ENCODE measurements at places on chromosomes 7 and 10. TPM values are rescaled to one million over a fixed set of nuclear protein-coding genes. Genes with fewer than 3 reads are reported as not detected.

The FKBP6 gene
- not detected for total RNA-seq

The ITGB8 gene
- total RNA-seq = not detected

GRCh38 chr7:122311734-122312450 is 7.3 kb upstream of the FEZF1 start:
- H3K4me3 ChIP-seq = no peak overlapping the region
- DNase-seq = no peak
- peaks cover 49% of the 10 kb centered on the region for H3K27me3 ChIP-seq
- peaks cover 4% of the 10 kb centered on the region for H3K4me1 ChIP-seq

- no peak overlapping the region for H3K27ac ChIP-seq
- no peaks in the 10 kb centered on the region for H3K27me3 ChIP-seq
Measured at GRCh38 chr7:101718363-101719122, 89.4 kb upstream of the MYL10 start.

DNA sequence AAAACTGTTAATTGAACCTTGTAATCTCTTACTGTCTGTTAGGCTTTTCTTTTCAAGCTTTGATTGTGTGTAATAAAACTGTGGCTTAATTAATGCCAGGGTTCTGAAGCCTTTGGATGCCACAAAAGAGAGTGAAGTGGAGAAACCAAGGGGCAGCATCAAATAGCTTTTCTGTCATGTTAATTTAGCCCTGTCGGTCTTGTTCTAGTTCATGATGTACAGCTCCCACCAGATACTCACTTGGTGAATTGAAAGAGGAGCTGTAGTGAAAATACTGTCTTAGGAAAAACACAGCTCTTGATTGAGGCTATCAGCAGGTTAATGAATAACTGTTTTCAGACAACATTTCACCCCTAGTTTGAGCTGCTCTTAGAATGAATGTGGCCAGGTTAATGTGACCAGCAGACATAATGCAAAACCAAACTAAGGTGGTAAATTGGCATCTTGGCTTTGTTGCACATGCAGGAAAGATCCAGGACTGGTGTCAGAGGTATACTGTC is 94.2 kb downstream of the POLL start:
- no peak for DNase-seq
- no peak overlapping the region for H3K4me3 ChIP-seq
- no peak overlapping the region for H3K27ac ChIP-seq

DNA sequence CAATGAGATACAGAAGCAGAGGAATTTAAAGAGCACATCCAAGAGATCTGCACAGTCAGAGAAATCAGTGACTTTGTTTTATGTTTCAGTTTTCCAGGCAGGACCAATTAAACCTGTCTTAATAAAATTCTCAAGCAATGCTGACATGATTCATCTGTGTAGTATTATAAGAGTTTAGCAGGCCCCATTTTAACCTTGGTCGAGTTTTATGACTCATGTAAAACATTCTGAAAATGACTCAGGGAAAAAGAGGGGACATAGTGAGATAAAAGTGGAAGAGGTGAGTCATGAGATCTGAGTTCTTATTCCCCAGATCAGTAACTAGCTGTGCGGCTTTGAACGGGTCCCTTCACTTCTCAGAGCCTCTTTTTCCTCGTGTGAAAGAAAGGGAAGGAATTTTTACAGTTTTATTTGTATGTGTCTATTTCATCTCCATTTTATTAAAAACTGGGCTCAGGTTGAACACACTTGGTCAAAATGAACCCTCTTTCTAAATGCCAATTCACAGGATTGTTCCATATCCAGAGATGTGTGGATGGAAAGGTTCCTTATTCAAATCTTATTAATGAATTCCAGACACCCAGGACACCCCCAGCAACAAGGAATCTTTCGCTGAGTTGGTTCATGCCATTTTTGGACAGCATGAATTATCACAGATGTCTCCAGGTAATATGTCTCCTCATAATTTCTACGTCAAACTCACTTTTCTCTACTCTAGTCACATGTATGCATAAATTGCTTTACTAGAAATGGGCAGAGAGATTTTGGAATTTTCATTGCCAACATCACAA is 143.2 kb downstream of the JAZF1 start:
- peaks cover 15% of the 10 kb centered on the region for H3K27me3 ChIP-seq
- DNase-seq = peak; percentile 41
- peaks cover 3% of the 10 kb centered on the region for H3K36me3 ChIP-seq

GRCh38 chr7:51455086-51455485 is 138.5 kb upstream of the COBL start:
- DNase-seq = no peak
- H3K27ac ChIP-seq = no peak overlapping the region
- H3K4me3 ChIP-seq = no peak overlapping the region
- peaks cover 6% of the 10 kb centered on the region for H3K27me3 ChIP-seq
- no peaks in the 10 kb centered on the region for H3K36me3 ChIP-seq
- H3K4me1 ChIP-seq = no peaks in the 10 kb centered on the region

GRCh38 chr7:116671681-116672595 is at the start of gene MET:
Gene MET, plus strand, starts transcription at chr7:116672196. Its CDS starts 26,889 bp downstream, at chr7:116699085.
- no peak within 1 kb of the TSS for H3K27ac ChIP-seq
- no peaks in the 10 kb centered on the region for H3K36me3 ChIP-seq
- peak; percentile 73 for DNase-seq
- peaks cover 8% of the 10 kb centered on the region for H3K4me1 ChIP-seq
- peak within 1 kb of the TSS; percentile 66 for H3K4me3 ChIP-seq

Data from activated CD4-positive, alpha-beta memory T cell treated with anti-CD3 and anti-CD28 coated beads for 36 hours (primary cell).